ENCODE measurements at places on chromosomes 5 and 9.
A peak's percentile ranks its signal among the peaks of the same experiment; 100 is the strongest.

DNA sequence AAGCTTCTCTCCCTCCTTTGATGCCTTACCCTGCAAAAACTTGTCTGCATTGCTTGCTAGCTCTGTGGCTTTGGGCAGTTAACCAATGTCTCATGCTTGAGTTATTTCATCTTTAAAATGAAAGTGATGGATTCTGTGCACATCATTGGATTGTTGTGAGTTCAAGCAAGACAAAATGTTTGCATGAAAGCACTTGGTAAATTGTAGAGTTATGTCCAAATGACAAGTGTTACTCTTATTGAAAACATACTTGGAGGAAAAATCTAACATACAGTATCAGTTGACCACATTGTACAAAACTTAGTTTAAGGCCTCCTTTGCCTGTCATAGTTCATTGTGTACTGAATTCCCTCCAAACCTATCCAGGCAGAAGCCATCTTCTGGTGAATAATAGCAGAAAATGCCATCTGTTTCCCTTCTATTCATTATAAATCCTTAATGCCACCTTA, 30.0 kb downstream of the TGFBR1 start:
- peak; percentile 83 for DNase-seq

DNA sequence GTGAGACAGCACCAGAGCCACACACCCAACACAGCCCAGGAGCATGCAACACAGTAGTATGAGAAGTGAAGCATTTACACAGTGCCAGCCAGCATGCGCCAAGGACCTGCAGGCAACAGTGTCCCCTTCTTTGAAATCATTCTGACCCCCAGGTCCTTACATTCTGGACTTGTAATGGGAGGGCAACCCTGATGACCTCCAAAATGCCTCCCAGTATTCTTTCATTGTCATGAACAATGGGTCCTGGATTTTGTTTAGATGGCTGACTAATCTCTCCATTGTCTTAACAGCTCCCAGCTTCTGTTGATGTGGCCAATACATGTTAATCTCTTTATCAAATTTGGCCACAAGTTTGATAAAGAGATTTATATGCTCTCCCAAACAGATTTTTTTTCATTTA, 417.1 kb downstream of the DMRTA1 start:
- no peak for DNase-seq

DNA sequence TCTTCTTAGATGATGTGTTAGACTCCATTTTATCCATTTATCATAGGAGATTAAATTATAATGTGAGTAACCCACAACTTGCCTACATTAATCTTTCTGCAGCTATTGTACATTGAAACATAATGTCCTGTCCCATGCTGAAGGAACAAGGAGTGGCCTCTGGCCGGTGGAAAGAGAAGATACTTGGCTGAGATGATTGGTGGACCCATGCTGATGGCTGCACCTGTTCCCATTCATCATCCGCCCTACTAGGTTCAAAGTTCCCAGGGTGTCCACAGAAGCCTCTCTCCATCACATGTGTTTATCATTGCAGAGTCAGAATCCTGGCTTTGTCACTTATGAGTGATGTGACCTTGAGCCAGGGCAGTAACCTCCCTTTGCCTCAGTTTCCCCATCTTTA, 24.7 kb downstream of the FBXL7 start:
- peak; percentile 59 for DNase-seq

GRCh38 chr5:149341876-149342275, 3.4 kb upstream of the GRPEL2 start:
- no peak for DNase-seq

DNA sequence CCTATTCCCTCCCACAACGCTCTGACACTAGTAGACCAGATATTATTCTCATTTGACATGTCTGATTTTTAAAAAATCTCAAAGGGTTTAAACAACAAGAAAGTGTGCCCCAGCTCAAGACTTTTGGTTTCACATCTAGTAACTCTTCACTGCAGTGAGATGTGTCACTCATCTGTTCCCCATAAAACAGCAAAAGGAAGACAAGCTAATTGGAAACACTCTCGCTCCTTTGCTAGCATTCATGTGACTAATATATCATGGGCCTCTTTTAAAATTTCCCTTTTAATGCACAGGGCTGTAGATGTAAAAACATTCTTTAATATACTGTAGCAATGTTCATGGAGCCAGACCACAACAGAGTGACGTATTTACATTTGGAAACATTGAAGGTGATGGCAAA, 372.6 kb downstream of the ZNF608 start:
- DNase-seq, result no peak

DNA sequence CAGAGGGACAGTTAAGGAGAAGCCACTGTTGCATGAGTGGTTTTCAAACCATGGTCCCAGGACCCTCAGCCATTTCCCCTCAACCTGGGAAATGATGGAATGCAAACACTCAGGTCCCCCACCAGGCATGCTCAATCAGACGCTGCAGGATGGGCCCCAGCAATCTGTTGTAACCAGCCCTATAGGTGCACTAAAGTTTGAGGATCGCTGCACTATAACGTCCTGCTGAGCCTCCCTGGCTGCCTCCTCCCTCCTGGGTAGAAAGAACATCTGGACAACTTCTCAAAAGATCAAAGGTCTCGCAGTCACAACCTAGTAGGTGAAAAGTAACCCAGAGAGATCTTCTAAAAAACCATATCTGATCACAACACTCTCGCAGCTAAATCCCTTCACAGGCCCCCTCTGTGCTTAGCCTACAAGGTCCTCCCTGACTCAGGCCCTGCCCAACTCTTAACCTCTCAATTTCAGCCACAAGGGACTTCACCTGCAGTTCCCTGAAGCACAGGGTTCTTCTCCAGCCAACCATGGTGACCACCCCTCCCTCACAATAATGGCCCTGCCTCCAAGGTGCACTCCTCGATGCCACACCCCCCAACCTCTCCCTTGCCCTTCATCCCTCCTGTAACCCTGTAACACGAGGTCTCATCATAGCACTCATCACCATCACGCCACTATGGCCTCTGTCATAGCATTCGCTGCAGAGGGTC, 3.5 kb downstream of the SHB start:
- DNase-seq, result no peak

DNA sequence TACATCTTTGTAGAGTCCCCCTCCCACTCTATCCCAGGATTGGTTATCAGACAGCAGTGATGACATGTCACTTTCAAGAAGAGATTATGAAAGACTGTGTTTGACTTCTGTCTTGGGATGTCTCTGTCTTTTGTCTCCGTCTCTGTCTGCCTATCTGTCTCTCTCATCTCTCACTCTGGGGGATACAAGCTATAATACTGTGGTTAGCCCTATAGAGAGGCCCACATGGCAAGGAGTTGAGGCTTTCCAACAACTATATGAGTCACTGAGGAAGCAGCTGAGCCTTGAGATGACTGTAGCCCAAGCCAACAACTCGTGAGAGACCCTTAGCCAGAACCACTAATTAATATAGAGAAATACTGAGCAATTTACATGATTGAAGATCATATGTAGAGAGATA, 284.8 kb downstream of the PDE4D start:
- DNase-seq, result no peak

- DNase-seq, result no peak
Measured at GRCh38 chr9:99433555-99433954, 211.5 kb downstream of the SEC61B start.

DNA sequence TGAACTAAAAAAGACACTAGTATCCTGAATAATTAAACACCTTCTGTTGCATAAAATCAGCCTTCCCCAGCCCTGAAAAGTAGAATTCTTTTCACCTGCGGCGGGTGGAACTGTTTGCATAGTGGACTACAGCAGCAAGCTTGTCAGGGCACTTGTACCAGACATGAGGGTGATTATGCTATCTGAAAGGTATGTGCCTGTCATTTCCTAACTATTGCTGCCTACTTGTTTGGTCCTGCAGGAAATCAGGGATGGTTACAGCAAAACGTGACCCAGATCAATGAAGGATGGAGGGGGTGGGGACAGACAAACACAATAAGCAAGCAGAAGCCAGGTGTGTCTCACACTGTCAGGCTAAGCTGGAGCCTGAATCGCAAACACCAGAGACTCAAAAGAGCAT, 385.6 kb downstream of the MLLT3 start:
- DNase-seq, result no peak

DNA sequence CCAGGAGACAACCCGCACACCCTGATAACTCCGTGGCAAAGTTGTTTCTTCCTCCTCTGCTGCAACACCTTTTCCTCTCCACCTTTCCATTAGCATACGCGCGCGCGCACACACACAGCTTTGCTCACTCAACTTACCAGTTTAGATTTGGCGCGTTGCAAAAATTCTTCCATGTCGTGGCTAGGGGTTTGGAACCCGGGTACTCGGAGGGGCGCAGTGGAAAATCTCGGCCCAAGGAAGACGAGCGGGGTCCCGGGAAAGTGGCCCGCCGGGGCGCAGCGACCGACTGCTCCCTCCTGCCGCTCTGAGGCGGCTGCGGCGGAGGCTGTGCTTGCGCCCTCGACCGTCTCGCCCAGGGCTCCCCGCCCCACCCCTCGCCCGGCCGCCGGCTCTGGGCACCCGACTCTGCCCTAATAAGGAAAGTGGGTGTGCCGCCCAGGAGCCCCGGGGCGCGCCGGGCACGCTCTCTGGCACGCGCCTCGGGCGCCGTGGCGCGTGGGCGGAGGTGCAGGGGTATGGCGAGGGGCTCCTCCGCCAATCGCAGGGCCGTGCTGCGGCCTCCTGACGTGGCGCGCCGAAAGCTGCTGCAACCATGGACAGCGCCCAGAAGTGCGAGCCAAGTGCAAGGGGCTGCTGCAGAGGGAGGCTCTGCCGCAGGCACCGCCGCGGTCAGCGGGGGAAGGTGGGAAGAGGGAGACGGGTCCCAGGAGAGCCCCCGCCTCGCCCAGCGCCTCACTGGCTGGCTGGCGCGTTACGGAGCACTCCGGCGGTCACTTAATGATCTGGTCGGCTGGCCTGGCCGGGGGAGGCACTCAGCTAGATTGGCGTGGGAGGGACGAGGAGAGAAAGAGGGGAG, at the start of gene PRUNE2:
Gene PRUNE2, minus strand, starts transcription at position 324 of the 856 bp plus-strand sequence. Its CDS starts 151 bp downstream, at position 173.
- peak; percentile 20 for DNase-seq

DNA sequence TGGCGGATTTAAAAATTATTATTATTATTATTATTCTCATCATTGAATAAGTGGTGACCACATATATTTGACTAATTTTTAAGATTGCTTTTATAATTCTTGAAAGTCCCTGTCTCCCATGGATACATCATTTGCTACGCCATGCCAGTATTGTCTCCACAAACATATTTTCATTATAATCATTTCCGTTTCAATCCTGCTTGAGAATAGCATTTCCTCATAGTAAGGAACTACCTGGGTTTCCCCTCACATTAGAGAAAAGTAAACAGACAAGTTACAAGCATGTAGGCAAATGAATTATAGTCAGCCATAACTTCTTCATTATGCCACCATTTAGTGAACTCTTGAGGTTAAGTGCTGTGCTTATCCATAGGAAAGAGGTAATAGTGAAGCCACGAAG, 276.6 kb downstream of the NFIB start:
- DNase-seq, result no peak

GRCh38 chr5:10262121-10262774, 12.2 kb downstream of the CCT5 start:
- DNase-seq, result no peak

DNA sequence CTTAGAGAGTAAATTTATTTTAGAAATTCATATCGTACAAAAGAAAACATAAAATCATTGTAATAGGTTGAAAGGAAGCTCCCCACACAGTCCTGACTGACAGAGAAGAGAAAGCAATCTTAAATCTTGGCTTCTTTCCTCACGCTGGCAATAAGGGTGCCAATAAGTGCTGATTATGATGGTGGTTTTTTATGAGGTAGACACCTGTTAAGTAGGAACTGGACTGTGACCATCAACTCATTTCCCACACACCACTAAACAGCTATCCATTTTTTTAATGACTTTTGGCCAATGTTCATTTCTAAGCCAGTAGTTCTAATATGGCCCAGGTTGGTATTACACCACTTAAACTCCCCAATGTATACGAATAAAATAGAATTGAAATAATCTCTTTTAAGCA, 893.5 kb upstream of the NUDT12 start:
- DNase-seq, result no peak

DNA sequence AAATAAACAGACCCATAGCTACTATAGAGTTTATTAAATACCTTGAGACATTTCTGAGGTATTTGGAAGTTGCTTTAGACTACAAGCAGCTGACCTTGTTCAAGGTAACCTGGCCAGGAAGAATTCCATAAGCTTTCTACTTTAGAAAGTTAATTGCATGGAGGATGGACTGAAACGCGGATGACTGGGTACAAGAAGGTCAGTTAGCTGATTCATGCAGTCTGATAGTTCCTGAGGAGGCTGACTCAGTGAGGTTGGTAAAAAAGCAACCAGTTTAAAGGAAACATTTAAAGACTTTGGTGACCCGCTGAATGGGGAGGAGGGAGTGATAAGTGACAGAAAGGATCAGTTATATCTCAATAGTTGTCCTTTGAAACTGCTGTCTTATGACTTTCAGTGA, 670.1 kb upstream of the CDH9 start:
- no peak for DNase-seq

DNA sequence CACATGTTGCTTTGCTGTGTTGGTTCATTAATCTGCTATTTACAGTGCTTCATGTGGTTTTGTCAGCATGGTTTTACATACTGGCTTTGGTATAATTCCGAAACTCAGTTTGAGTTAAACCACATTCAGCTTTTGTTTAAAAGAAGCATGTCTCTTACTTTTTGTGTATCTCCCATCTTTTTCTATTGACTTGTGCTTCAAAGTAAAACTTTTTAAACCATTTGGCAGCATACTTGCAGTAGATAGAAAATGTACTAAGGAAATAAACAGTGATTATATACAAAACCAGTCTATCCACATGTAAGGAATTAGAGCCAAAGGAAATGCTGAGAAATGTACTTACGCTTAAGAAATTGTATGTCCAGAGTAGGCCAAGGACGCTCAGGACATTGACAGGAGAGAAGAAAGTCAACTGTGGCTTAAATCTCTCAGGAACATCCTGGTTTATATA, 286.9 kb downstream of the ARHGEF28 start:
- DNase-seq, result no peak

GRCh38 chr5:168780888-168781287, 201.7 kb upstream of the PANK3 start:
- no peak for DNase-seq

DNA sequence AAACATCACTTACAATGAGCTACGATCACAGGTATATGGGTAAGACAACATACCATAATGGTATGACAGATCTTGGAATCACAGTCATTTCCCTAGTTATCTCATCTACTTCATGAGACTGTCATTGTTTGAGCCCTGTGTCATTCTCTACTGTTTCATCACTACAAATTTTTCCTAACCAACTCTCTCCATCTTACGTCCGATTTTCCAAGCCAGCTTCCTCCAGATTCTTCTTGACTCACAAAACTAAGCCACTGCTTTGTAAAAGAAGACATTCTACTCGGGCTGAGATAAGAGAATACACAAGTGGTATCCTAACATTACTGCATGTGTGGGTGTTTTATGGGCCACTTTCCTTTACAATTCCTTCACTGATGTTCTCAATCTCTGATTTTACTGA, 49.6 kb downstream of the SERINC5 start:
- no peak for DNase-seq

GRCh38 chr9:18516965-18517364, 43.0 kb downstream of the ADAMTSL1 start:
- DNase-seq, result no peak

GRCh38 chr9:75181750-75182149, 93.4 kb downstream of the OSTF1 start:
- no peak for DNase-seq

- DNase-seq, result no peak
Measured at GRCh38 chr5:168887931-168888330, 308.8 kb upstream of the PANK3 start.
